Spleen (tissue), 13 donors: ENCODE measurements at places on chromosomes 11 and 22. TPM values are rescaled to one million over a fixed set of nuclear protein-coding genes. Genes with fewer than 3 reads are reported as not detected.
A peak's percentile ranks its signal among the peaks of the same experiment; 100 is the strongest.

The STK33 gene
- total RNA-seq, result 3.5 TPM

The SCGB2A2 gene
- total RNA-seq, result not detected

The OR52A1 gene
- not detected for total RNA-seq

The CRYBB3 gene
- not detected for total RNA-seq

GRCh38 chr22:22520667-22521602 lies 865 bp upstream of the ZNF280A start:
- no peak for DNase-seq
- no peaks in the 10 kb centered on the region for H3K36me3 ChIP-seq
- no peaks in the 10 kb centered on the region for H3K27me3 ChIP-seq
- no peak overlapping the region for H3K4me3 ChIP-seq

DNA sequence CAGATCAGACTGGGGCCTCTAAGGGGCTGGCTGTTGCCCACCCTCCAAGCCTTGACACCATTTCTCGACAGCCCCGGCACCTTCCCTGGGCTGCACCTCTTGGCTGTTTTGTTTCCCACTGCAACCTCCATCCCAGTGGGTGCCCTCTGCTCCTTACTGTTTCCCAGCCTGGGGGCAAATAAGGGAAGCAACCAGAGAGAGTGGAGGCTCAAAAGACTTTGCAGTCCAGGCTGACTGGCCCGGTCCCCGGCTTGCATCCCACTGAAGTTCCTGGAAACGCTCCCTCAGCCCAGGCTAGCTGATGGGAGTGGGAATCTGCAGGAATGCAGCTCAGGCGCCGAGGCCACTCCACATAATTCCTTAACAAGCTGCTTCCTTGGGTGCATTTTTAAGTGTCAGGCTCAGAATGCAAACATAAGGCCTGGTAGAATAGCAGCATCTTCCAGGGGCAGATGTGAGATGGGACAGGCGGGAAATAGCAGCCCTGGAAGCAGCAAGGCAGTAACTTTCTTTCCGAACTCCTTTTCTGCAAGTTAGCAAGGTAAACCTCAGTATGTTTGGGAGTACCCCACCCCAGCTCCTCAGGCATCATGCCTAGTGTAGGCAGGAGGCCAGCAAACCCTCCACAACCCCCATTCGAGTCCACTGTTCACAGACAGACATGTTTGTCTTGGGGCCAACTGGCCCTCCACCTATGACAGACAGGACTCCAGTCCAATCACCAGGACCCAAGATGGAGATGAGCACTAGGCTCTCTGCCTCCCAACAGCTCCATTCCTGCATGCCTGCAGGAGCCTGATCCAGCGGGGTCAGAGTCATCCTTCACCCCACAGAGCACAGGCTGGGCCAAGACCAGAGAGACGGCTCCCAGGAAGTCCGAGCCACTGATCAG lies 39.3 kb downstream of the RPL27A start:
- H3K4me3 ChIP-seq, result no peak overlapping the region
- peaks cover 50% of the 10 kb centered on the region for H3K4me1 ChIP-seq
- DNase-seq, result no peak
- no peaks in the 10 kb centered on the region for H3K27me3 ChIP-seq
- peak overlapping the region; percentile 61 for H3K27ac ChIP-seq
- no peaks in the 10 kb centered on the region for H3K36me3 ChIP-seq

DNA sequence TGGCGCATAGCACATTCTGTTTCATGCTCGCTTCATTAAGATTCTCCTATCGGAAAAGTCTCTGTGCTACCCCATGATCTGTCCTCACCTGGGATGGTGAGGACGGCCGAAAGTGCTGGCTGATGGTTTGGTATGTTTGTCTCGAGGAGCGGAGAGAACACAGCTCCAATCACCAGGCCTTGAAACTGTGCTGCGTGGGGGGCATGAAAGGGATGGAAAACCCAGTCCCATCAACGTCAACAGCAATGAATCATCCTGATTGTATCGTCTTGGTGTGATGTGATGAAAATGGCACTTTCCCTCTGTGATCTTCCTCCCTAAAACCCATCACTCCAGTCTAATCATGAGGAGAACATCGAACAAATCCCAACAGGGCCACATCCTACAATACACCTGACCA lies 8.4 kb downstream of the FXYD6 start:
- H3K36me3 ChIP-seq, result no peaks in the 10 kb centered on the region
- DNase-seq, result no peak
- H3K27ac ChIP-seq, result peak overlapping the region; percentile 28
- no peak overlapping the region for H3K4me3 ChIP-seq
- peaks cover 62% of the 10 kb centered on the region for H3K4me1 ChIP-seq

The SSH3 gene
- 22.9 TPM for total RNA-seq

DNA sequence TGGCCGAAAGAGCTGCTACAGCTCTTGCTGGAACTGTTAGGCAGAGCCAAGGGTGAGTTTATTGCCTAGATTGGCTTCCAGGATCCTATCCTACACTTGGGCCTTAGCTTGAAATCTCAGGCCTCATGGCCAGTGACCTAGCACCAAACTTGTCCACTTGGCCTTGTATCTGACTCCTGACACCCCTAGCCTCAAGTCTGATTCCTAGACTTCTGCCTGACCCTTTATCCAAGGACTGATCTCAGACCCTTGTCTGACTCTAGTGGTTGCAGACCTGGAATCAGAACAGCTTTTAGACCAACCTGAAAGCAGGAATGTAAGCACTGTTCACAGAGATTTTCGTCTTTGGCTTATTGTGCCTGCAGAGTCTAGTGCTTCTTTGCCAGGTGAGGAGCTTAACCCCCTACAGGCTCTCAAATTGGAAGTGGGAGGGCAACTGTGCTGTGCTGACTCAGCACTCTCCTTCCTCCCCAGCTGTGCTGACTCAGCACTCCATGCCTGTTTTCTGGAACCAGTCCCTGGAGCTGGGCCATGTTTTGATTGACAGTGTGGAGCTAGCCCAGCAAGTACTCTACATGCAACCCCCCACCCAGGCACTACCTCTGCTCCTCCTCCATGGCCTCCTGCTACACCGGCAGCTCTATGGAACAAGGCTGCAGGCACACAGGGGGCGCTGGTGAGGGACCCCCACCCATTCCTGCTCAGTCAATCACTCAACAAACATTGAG lies 35.1 kb downstream of the RRP8 start:
- no peak overlapping the region for H3K27ac ChIP-seq
- H3K36me3 ChIP-seq, result no peaks in the 10 kb centered on the region
- DNase-seq, result no peak
- H3K27me3 ChIP-seq, result no peaks in the 10 kb centered on the region
- H3K4me3 ChIP-seq, result no peak overlapping the region
